Stimulated activated CD8-positive, alpha-beta memory T cell treated with anti-CD3 and anti-CD28 coated beads, Interleukin-4, amount 100 ng/mL, for 24 hours (primary cell): ENCODE measurements at places on chromosomes 2 and 18.

DNA sequence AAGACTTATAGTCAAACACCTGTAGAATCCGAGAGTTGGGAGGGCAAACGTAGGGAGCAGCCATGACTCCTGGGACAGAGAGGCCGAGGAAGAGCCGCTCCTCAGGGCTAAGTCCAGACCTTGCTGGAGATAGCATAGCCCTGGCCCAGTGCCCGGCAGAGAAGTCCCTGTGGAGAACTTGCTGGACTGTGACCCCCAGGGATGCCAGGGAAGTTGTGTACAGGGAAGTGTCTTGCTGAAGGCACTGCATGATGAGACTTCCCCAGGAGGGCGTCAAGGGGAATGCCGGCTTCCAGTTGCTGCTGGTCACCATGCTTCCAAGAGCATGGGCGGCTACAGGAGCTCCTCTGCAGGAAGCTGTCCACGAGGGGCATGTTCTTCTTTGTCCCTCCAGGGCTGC is 8.6 kb upstream of the CNDP1 start:
- no peak for DNase-seq

DNA sequence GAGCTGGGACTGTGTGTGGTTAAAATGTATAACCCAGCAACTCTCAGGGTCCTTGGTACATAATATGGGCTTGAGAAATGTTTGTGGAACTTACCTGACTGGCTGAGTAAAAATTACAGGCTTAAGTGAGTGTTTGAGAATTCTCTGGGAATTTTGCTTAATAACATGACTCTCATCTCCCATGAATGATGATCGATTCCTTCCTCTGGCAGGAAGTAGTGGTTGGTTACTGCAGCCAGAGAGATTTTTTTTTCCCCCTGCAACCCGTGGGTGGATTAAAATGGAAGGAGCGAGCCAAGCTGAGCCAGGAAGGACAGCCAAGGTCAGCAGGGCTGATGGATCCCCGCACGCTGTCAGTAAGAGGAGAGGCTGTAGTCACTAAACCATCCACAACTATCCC is 40.6 kb upstream of the RFX8 start:
- DNase-seq, result no peak

GRCh38 chr18:61854578-61855448 is 38.0 kb downstream of the RNF152 start:
- DNase-seq, result no peak

GRCh38 chr2:158197940-158198339 is 96.3 kb downstream of the UPP2 start:
- DNase-seq, result no peak

GRCh38 chr2:73114273-73114867 is 1.6 kb upstream of the RAB11FIP5 start:
- no peak for DNase-seq

DNA sequence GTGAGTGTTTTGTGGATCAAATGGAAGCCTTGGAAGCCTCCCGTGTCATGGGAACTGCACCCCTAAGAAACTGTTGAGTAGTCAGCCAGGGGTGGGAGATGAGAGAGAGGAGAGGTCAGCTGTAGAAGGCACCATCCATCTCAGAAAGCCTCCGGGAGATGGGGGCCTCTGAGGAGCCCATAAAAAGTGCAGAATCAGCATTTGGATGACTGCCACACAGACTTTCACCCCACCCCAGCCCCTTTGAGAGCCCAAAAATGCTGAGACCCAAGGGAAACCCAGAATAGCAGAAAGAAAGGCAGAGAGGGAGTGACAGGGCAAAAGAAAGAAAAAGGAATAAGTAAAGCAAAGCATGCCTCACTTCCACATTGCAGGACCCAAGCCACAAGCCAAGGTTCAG is 443.1 kb upstream of the ZEB2 start:
- DNase-seq, result no peak

DNA sequence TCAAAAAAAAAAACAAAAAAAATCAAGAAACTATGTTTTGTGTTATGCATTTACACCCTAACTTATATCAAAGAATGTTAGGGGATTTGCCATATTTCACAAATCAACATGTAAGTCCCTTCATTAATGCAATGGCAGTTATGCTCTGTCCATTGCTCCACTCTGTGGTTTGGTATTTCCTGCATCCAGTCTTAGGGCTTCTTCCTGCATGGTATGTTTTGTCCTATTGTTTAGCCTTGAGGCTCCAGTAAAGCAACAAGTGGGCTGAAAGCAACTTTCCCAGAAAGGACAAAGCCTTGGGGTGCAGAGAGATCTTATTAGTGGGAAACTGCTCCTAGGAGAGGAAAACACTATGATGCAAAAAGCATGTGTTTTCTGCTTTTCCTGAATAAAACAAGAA is 474.1 kb downstream of the IRS1 start:
- DNase-seq, result no peak

DNA sequence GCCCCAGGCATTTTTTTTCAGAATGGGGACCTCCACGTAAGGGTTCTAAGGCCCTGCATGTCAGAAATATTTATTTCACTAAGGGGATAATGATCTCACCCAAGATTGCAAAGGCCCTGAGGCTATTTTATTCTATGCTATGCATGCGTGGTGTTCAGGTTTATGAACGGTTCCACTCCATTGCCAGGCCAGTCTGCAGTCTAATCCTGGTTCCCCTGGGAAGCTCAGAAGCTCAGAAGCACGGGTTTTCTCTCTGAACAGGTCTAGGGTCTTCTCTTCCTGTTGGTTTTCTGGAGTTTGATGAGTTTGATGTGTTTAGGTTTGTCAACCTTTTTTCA is 256.4 kb upstream of the PXDN start:
- DNase-seq, result no peak

DNA sequence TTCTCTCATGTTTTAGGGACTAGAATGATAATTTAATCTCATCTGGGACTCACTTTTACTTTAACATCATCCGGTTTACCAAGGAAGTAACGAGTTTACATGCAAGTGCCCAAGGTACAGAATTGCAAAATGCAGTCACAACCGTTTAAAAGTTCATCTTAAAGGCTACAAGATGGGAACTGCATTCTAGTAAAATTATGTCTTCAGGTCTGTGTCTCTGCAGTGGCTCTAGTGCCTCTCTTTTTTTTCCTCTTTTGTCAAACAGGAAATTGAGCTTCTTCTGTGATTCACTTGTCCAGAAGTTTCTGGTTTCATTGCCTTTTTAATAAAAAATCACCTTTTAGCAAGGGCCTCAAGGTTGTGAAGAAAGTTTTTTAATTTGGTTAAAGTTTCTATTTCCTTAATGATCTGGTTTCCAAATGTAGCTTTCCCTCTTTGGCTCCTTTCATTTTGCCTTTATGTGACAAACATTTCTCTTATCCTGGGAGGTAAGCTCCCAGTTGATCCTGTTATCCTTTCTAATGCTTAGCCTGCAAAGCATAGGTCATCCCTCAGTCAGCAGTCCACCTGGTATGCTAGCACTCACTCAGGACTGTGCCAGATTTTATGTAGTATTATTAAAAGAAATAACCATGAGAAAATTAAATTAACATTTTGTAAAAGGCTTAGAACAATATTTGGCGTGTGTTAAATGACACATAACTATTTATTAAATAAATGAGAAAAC is 2.4 kb downstream of the GLS start:
- DNase-seq, result no peak

DNA sequence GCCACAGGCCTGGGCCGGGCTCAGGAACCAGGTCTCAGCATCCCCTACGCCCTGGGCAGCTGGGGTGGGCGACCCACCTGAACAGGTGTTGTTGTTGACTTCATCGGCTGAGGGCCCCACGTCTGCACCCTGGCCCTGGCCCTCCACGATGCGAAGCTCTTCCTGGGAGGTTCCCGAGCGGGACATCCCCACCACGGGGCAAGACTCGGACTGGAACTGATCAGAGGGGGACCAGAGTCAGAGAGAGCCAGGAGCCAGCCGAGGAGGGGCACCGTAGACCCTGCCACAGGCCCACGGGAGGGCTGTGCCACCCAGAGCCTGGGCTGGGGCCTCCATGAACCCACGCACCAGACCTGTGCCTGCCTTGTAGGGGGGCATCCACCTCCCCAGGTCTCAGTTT is 54.3 kb downstream of the AQP12A start:
- DNase-seq, result no peak

GRCh38 chr18:76370686-76371085 is 124.4 kb downstream of the ZNF516 start:
- DNase-seq, result no peak

DNA sequence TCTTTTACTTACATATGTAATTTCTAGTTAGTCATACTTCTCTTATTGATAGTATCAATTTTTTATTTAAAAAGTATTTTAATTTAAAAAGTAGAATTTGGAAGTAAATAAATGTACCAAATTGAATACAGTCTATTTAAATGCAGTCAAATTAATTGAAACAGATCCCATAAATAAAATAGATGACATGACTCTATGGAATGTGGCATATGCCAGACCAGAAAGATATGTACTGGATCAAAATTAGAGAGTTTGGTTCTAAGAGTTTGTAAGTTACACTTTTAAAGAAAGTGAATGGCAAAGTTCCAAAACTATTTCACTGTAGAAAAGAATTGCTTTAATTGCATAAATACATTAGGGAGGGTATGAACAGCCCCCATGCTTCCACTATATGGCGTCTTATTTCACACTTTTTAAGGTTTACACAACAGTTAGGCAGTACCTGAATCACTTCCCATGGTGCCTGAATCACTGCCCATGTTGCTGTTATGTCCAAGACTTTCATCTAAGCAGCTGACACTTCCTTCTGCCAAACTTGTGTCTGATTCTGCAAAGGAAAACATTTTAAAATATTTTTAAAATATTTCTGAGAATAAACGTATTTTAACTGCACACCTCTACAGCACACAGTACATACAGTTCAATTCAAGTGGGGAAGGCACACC is 25.2 kb downstream of the IFIH1 start:
- DNase-seq, result no peak

GRCh38 chr2:201919308-201919634 is 112.9 kb downstream of the CDK15 start:
- no peak for DNase-seq

DNA sequence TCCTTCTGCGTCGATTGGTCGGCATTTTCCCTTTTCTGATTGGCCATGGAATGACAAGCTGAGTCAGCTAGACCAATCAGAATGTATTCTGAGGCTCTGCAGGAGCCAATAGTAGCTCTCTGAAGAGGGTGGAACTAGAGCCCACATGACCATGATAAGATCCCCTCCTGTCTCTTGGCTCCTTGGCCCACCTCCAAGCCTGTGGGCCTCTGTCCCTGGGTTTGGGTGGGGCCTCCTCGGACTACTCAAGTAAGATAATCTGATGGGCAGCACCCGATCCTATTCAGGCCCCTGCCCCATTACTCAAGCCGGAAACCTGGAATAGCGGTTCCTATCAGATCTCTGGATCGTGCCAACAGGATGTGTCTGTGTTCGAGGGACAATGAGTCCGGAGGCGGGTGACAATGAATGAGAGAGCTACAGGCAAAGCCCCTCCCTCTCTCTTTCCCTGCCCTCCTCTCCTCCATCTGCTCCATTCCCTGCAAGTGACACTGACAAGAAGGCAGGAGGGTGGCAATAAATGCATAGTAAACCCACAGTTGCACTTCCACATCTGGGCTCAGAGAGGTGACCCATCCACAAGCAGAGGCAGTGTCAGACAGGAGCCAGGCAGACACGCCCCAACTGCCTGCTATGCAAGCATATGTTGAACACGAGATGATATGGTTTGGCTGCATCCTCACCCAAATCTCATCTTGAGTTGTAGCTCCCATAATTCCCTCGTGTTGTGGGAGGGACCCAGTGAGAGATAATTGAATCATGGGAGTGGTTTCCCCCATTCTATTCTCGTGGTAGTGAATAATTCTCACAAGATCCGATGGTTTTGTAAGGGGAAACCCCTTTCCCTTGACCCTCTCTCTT is 114.7 kb downstream of the TNS1 start:
- no peak for DNase-seq

GRCh38 chr18:70370762-70371733 is 82.2 kb downstream of the SOCS6 start:
- no peak for DNase-seq
